Stimulated activated CD4-positive, alpha-beta T cell treated with anti-CD3 and anti-CD28 coated beads, TNF-alpha, amount 100 ng/mL, for 1 hour (primary cell): ENCODE measurements at places on chromosomes 6 and 20.

GRCh38 chr6:131382631-131383030 lies 190.4 kb upstream of the ARG1 start:
- DNase-seq: no peak

DNA sequence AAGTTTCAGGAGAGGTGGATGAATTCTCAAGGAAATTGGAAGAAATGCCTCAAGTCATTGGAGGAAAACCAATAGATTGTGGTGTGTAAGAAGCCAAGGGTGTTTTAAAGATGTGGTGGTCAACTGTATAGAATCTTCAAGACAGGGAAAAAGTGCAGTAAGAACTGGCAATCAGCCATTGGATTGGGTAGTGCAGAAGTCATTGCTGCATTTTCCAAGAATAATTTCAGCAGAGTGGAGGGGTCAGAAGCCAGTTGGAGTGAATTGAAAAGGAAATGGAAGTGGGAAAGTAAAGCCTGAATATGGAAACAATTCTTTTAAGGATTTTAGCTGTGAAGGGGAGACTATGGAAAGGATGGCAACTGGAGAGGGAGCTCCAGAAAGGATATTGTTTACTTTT lies 128.2 kb upstream of the TMEM170B start:
- DNase-seq: no peak

DNA sequence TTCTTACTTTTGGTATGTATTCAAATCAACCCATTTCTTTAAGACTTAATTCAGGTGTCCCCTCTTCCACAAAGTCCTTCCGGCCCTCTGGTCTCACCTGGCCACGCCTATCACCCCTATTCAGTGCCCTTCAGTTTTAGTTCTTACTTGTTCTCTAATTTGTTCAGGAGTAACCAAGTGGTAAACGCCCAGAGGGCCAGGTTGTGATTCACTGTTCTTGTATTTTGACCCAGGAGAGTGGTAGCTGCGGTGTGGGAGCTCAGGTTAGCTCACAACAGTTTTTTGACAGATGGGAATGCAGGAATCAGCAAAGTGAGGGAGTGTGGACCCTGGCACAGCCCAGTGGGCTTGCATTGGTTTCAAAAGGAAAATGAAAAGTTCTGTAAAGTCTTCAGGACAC lies 81.7 kb upstream of the RIPOR2 start:
- no peak for DNase-seq

GRCh38 chr20:46027245-46027853 lies 1.7 kb upstream of the SLC12A5 start:
- no peak for DNase-seq

- no peak for DNase-seq
These were observed 195.9 kb downstream of the CDH4 start for GRCh38 chr20:61447952-61448351.
